Stimulated activated CD8-positive, alpha-beta memory T cell treated with anti-CD3 and anti-CD28 coated beads, Interleukin-4, amount 100 ng/mL, for 24 hours (primary cell): ENCODE measurements at places on chromosomes 13 and 19.

DNA sequence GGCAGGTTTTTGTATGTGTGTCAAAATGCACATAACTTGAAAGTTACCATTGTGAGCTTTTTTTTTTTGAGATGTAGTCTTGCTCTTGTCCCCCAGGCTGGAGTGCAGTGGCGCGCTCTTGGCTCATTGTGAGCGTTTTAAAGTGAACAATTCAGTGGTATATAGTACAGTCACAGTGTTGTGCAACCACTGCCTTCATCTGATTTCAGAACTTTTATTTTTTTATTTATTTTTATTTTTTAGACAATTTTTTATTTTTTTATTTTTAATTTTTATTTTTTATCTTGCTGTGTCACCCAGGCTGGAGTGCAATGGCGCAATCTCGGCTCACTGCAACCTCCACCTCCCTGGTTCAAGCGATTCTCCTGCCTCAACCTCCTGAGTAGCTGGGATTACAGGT, 15.0 kb downstream of the SLC25A42 start:
- DNase-seq, result no peak

DNA sequence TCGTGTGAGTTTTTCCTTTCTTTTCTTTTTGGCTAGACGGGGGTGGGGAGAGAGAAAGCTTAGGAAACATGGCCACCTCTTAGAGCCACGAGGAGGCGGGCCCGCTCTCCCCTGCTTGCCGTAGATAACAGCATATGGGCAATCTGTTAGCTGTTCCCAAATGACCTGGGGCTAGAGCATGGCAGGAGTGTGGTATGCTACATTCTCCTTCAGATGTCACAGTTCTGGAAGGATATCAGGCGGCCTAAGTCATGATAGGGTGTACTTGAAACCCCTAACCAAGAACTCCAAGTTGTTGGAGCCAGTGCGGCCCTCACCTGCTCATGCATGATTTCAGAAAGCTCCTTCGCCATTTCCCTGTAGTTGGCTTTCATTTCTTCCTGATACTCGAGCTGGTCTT, 44.3 kb upstream of the SLC15A1 start:
- no peak for DNase-seq

DNA sequence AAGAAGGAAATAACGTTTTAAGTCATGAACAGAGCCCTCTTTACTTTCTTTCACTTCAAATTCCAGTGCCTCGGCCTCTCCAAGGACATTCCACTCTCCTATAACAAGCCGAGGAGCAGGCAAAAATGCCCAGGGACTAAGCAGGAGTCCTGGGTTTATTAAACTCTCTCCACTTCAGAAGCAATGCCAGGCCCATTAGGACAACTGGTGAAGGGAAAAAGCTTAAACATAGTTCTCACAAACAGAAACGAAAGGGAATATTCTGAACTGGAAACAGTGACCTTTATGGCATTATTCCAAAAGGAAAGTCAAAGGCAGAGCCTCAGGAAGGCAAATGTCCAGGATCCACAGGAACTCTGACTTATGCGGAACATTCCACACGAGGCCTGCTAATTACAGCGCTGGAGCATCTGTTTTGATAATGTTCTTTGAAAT, 30.9 kb upstream of the MED4 start:
- no peak for DNase-seq

- DNase-seq, result no peak
Observed at GRCh38 chr13:18948664-18949488, 232.7 kb downstream of the TUBA3C start.

GRCh38 chr13:97390941-97391600, 42.9 kb upstream of the RAP2A start:
- no peak for DNase-seq

DNA sequence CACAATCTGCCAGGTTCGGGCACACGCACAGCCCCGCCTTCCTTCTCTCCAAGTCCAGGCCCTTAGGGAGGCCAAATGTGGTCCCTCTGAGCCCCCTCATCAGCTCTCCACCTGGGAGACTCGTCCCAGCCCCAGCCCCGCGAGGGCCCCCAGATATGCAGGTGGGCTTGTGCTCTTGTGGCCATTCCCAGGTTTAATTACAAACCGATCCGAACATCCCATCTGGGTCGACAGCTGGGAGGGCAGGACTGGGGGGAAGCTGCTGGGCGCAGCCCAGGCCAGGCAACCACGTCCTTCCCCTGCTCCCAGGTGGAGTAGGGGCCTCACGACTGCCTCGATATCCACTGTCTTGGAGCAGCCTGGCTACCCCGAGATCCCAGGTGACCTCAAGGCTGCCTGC, 7.5 kb upstream of the C2CD4C start:
- DNase-seq, result no peak

GRCh38 chr19:31962561-31962996, 382.8 kb upstream of the ZNF507 start:
- DNase-seq, result no peak

DNA sequence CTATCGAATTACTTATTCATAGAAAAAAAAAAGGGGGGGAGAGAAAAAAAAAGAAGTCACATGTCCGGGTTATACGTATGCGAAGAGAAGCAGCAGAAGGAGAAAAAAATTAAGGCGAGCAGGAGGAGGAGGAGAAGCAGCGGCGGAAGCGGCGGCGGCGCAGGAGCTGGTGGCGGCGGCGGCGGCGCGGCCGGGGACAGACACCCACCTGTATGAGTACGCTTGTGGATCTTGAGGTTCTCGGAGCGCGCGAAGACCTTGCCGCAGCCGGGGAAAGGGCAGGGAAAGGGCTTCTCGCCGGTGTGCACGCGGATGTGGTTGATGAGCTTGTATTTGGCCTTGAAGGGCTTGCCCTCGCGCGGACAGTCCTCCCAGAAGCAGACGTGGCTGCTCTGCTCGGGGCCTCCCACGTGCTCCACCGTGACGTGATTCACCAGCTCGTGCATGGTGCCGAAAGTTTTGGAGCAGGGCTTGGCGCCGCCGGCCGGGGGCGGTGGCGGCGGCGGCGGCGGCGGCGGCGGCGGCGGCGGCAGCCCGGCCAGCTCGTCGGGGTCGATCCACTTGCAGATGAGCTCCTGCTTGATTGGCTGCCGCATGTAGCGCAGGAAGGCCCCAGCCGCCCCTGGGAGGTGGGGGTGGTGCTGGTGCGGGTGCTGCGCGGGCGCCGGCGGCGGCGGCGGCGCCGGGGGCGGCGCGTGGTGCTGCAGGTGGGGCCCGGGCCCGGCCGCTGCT, 1.5 kb downstream of the ZIC5 start:
- DNase-seq, result no peak
